ENCODE measurements at places on chromosomes 4 and X. TPM values are rescaled to one million over a fixed set of nuclear protein-coding genes. Genes with fewer than 3 reads are reported as not detected.

DNA sequence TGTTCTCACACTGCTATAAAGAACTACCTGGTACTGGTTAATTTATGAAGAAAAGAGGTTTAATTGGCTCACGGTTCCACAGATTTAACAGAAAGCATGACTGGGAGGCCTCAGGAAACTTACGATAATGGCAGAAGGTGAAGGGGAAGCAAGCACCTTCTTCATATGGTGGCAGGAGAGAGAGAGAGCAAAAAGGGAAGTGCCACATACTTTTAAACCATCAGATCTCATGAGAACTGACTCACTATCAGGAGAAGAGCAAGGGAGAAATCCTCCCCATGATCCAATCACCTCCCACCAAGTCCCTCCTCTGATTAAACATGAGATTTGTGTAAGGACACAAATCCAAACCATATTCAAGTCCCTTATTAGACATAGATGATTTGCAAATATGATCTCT, 12.3 kb upstream of the RAP2C start:
- DNase-seq: no peak

The SPANXN3 gene
- total RNA-seq: not detected

- DNase-seq: no peak
These were observed 50.0 kb upstream of the CLCN4 start for GRCh38 chrX:10106806-10107205.

The DCAF4L1 gene
- total RNA-seq: 0.29 TPM

Data from astrocyte (in vitro differentiated cells and primary cell).